Activated CD4-positive, alpha-beta T cell treated with anti-CD3 and anti-CD28 coated beads for 36 hours (primary cell): ENCODE measurements at places on chromosomes 7 and 10.
A peak's percentile ranks its signal among the peaks of the same experiment; 100 is the strongest.

DNA sequence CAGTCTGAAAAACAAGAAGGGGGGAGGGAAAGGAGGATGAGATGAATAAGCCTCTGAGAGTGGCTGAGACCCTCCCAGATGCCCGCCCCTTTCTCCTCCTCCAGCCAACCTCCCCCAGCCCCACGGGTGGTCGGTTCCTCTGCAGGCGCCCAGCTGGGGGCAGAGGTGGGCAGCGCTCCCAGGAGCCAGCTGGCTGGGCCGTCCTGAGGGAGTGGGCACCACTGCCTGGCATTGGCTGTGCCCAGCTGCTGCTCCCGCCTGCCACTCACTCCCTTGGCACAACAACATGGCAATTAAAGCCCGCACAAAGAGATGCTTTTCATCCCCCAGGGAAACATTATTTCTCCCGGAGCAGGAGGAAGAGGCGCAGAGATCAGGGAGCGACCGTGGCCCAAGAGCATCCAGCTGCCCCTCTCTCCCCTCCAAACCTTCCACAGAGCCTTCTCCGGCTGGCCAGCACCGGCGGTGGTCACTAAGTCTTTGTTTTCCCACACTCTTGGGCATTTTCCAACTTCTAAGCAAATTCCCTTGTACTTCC is 107.2 kb downstream of the SPDYE5 start:
- peaks cover 21% of the 10 kb centered on the region for H3K4me1 ChIP-seq
- H3K36me3 ChIP-seq: no peaks in the 10 kb centered on the region
- no peak overlapping the region for H3K27ac ChIP-seq
- H3K4me3 ChIP-seq: no peak overlapping the region

- no peaks in the 10 kb centered on the region for H3K27me3 ChIP-seq
- no peak for DNase-seq
- H3K4me3 ChIP-seq: no peak overlapping the region
- no peaks in the 10 kb centered on the region for H3K4me1 ChIP-seq
- peaks cover 2% of the 10 kb centered on the region for H3K36me3 ChIP-seq
Observed at GRCh38 chr7:66296001-66296521, 90.9 kb downstream of the TPST1 start.

DNA sequence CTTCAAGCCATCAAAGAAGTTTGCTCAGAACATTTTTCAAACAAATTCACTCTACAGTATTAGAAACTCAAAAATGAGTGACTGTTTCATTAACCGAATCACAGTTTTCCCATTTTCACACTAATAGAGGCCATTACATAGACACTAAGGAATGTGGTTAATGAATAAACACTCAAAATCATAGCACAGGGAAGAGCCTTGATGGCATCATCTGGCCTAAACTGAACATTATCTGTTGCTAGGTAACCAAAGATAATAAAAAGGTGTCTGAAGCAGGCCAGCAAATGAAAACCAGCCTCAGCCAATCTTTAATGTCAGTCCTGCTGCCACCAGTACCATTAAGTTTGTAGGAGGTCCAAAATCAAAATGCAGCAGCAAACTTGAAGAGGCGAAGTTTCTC is 492.4 kb upstream of the STEAP1 start:
- no peaks in the 10 kb centered on the region for H3K36me3 ChIP-seq
- no peak overlapping the region for H3K27ac ChIP-seq
- H3K4me3 ChIP-seq: no peak overlapping the region

GRCh38 chr10:91864744-91865143 is 44.5 kb downstream of the FGFBP3 start:
- H3K4me3 ChIP-seq: no peak overlapping the region
- H3K27ac ChIP-seq: no peak overlapping the region
- peaks cover 5% of the 10 kb centered on the region for H3K4me1 ChIP-seq
- DNase-seq: no peak
- H3K36me3 ChIP-seq: peaks cover 27% of the 10 kb centered on the region

GRCh38 chr10:119029613-119030420 is at the start of gene NANOS1:
Gene NANOS1, plus strand, starts transcription at chr10:119029714. Its CDS starts 88 bp downstream, at chr10:119029802.
- H3K27me3 ChIP-seq: no peaks in the 10 kb centered on the region
- H3K4me3 ChIP-seq: peak within 1 kb of the TSS; percentile 48
- DNase-seq: peak; percentile 45
- peaks cover 16% of the 10 kb centered on the region for H3K4me1 ChIP-seq
- H3K36me3 ChIP-seq: peaks cover 25% of the 10 kb centered on the region

DNA sequence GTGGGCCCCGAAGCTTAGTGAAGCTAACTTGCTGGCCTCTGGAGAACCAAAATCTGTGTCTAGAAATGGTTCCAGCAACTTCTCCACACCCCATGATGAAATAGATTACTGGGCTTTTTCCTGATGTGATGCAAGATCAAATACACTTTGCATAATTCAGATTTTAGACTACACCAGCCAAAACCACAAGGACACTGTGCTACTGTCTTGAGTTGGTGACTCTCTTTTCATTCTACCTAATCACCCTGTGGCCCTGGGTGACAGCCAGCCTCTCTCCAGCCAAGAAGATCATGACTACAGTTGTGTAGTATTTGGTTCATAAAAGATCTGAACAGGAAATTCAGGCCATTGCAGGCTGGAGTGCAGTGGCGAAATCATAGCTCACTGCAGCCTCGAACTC is 22.2 kb downstream of the AZGP1 start:
- H3K36me3 ChIP-seq: no peaks in the 10 kb centered on the region
- peak overlapping the region; percentile 18 for H3K27ac ChIP-seq
- no peak overlapping the region for H3K4me3 ChIP-seq
- H3K27me3 ChIP-seq: peaks cover 3% of the 10 kb centered on the region
- peaks cover 11% of the 10 kb centered on the region for H3K4me1 ChIP-seq

DNA sequence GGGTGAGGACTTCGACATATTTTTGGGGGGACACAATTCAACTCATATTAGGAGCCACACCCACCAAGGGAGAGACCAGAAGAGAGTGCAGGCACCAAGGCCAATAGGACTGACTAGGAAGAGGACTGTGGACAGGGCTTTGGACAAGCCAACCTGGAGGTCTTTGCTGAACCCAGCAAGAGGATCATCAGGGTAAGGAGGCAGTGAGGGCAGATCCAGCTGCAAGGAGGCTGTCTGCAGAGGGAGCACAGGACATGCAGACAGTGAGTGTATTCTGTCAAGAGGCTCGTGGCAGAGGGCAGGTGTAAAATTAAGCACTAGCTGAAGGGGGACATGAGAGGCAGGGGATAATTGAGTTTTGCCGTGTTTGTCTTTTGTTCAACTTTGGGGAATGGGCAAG is 83.4 kb upstream of the MGMT start:
- no peak overlapping the region for H3K27ac ChIP-seq
- no peak for DNase-seq
- H3K4me3 ChIP-seq: no peak overlapping the region
- peaks cover 2% of the 10 kb centered on the region for H3K27me3 ChIP-seq

GRCh38 chr7:76428149-76428823 is 3.5 kb downstream of the ZP3 start:
- H3K27ac ChIP-seq: no peak overlapping the region
- no peak for DNase-seq
- no peak overlapping the region for H3K4me3 ChIP-seq
- H3K36me3 ChIP-seq: no peaks in the 10 kb centered on the region
- peaks cover 2% of the 10 kb centered on the region for H3K27me3 ChIP-seq
- H3K4me1 ChIP-seq: peaks cover 6% of the 10 kb centered on the region

DNA sequence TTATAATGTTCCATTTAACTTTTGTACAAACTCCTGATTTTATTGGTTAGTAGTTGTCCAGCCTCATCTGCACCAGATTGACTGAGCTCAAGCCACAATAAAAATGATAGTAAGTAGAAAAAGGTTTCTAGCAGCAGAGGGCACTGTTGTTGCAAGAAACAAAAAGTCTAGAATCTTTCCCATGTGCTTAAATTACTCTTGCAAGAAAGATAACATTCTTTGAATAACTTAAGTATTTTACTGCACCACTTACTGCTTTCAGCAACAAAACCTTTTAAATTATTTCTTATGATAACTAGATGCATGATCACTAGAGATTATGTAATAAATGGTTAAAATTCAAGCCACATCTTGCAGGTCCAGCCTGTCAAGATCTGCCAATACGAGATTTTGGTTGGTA is 27.0 kb downstream of the LMOD2 start:
- DNase-seq: peak; percentile 11
- H3K27me3 ChIP-seq: no peaks in the 10 kb centered on the region
- H3K36me3 ChIP-seq: peaks cover 3% of the 10 kb centered on the region
- no peak overlapping the region for H3K27ac ChIP-seq

DNA sequence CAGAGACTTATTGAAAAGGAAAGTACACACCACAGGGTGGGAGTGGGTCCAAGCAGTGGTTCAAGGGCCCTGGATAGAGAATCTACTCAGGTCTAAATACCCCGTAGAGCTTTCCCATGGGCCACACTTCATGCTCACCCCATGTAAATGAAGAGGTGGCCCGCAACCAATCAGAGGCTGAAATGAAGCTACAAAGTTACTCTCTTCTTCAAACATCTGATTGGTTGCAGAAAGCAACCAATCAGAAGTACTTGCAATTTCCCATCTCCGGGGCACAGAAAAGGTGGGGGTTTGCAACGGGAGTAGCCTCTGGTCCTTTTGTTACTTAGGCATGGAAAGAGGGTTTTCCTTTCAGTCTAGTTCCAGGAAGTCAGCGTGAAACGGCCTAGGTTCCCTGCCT is 15.2 kb upstream of the GALNTL5 start:
- H3K27me3 ChIP-seq: peaks cover 3% of the 10 kb centered on the region
- H3K36me3 ChIP-seq: no peaks in the 10 kb centered on the region
- H3K4me3 ChIP-seq: no peak overlapping the region
- DNase-seq: no peak
- no peak overlapping the region for H3K27ac ChIP-seq

- H3K27ac ChIP-seq: no peak overlapping the region
- H3K4me1 ChIP-seq: no peaks in the 10 kb centered on the region
- DNase-seq: no peak
- H3K27me3 ChIP-seq: no peaks in the 10 kb centered on the region
Observed at GRCh38 chr7:49014870-49015269, 90.5 kb downstream of the CDC14C start.

GRCh38 chr10:59323036-59323459 is 39.3 kb downstream of the FAM13C start:
- DNase-seq: no peak
- H3K36me3 ChIP-seq: no peaks in the 10 kb centered on the region
- no peaks in the 10 kb centered on the region for H3K27me3 ChIP-seq
- no peak overlapping the region for H3K27ac ChIP-seq

DNA sequence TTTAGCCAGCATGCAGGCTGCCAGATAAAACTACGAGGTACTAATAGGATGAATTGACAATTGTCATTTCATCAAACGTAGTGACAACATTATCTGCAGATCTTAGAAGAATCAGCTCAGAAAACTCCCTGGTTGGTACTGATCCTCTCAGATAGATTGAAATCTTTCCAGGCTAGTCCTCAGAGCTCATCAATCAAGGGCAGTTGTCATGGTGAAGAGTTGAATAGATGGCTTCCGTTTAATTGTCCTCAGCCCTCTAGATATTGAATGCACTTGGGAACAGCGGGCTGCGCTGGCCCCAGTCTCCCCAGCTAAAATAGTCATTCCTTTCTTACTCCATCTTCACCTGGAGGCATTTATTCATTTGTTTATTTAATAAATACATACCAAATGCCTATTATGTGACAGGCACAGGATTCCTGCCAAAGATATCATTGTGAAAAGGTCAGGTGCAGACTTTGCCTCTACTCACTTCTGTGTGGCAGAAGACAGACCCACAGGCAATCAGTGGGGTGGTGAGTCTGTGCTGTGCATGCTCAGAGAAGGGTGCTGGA is 1081.6 kb downstream of the TYW1 start:
- H3K4me1 ChIP-seq: no peaks in the 10 kb centered on the region
- no peaks in the 10 kb centered on the region for H3K27me3 ChIP-seq
- DNase-seq: no peak
- H3K36me3 ChIP-seq: no peaks in the 10 kb centered on the region

GRCh38 chr7:76187272-76187671 is 14.4 kb upstream of the SRRM3 start:
- H3K27me3 ChIP-seq: no peaks in the 10 kb centered on the region
- no peak for DNase-seq
- H3K4me1 ChIP-seq: no peaks in the 10 kb centered on the region
- H3K4me3 ChIP-seq: no peak overlapping the region
- H3K27ac ChIP-seq: no peak overlapping the region

DNA sequence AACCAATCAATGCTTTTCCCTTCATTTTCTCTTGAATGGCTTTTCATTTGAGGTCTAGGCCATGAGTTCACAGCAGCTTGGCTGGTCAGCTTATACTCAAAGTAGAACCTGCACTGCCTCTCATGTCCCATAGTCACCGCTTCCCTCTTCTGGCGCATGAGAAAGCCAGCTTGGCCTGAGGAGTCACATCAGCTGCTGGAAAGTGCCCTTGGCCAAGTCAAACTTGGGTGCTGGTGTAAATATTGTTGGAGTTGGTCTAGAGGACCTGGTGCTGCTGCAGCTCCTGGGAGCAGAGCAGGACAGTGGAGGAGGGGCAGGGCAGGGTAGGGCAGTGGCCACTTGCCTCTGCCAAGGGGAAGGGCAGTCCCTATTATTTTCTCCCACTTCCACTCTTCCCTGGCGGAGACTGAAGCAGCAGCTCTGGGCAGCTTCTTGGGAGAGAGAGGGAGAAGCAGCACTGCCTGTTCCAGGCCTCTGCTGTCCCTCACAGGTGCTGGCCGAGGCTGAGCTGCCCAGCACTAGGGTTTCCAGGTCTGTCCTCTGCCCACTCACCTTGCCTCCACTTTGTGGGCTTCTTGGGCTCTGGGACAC is 12.8 kb downstream of the UBE2D4 start:
- no peak overlapping the region for H3K27ac ChIP-seq
- no peaks in the 10 kb centered on the region for H3K27me3 ChIP-seq
- H3K4me3 ChIP-seq: no peak overlapping the region

DNA sequence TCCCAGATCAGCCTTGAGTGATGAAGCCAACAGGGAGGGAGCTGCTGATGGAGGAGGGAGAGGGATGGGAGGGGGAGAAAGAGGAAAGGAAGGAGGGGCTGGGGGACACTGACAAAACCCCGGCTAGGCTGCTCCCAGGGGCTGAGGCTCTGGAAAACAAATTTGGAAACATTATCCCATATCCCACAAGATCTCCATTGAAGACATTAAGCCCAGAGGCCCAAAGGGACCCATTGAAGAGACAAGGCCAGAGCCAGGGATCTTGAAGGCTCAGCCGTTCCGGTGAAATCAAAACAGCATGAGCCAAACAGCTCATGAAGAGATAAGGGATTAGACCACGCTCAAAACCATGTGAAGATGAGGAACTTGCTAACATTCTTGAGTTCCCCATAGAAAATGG is 184.3 kb upstream of the ITGB1 start:
- H3K27ac ChIP-seq: no peak overlapping the region
- peaks cover 2% of the 10 kb centered on the region for H3K27me3 ChIP-seq
- no peak for DNase-seq

DNA sequence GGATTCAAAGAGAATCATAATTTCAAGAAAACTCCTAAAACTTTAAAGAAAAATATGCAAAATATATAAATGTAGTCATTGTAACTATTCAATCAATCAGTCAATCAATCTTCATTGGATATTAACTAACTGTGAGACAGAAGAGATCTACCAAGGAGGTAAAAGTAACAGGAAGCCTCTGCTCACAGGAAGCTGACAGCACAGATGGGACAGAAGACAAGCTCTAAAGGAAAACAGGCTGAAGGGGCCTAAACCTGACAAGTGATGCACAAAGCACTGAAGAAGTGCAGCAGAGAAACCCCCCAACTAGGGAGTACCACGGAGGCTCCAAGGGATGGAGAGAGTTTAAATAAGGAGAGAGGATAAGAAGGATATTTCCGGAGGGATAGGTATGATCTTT is 173.0 kb downstream of the SKAP2 start:
- no peaks in the 10 kb centered on the region for H3K4me1 ChIP-seq
- no peaks in the 10 kb centered on the region for H3K36me3 ChIP-seq
- H3K4me3 ChIP-seq: no peak overlapping the region
